ENCODE measurements at places on chromosomes 5 and 9. TPM values are rescaled to one million over a fixed set of nuclear protein-coding genes. Genes with fewer than 3 reads are reported as not detected.

ANAPC2 gene
- 57.0 TPM for total RNA-seq

SPINK1 gene
- total RNA-seq: not detected

SELENOP gene
- total RNA-seq: 1.2 TPM

PLPP7 gene
- not detected for total RNA-seq

ELAVL2 gene
- not detected for total RNA-seq

MRPL41 gene
- 65.9 TPM for total RNA-seq

Measured in CD8-positive, alpha-beta memory T cell (primary cell).